ENCODE measurements at places on chromosomes 6 and 20.
A peak's percentile ranks its signal among the peaks of the same experiment; 100 is the strongest.

DNA sequence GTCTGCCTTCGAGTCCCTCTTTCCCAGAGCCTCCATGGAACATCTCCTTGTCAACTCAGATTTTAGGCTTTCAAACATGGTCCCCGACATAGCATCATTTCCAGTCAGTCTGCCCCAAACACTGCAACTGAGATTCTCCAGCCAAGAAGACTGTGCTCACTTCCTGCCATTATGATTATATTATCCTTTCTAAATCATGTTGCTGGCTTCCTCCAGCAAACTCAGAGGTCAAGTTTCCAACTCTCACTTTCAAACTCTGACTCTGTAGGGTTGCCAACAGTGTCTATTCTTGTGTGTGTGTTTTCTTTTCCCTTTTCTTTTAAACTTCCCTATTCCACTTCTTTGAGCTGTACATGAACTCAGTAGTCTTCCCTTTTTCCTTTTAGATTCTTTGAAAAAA lies 61.2 kb upstream of the TRAF3IP2 start:
- no peaks in the 10 kb centered on the region for H3K4me1 ChIP-seq
- no peak for DNase-seq
- H3K4me3 ChIP-seq, result no peak overlapping the region
- H3K27ac ChIP-seq, result no peak overlapping the region
- H3K27me3 ChIP-seq, result no peaks in the 10 kb centered on the region

DNA sequence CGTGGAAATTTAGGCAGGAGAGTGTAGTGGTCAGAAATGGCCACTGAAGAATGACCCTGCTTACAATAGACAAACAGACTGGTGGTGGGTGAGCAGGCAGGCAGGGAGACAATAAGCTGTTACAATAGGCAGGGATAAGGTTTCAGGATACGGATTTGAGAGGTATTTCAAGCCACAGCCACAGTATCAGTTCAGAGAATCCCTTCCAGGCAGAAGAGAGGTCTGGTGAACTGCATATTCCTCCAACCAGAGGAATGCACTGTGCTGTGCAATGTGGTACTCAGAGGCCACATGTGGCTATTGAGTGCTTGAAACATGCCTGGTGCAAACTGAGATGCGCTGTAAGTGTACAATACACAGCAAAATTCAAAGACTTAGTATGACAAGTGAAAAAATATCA lies 20.6 kb downstream of the RMND1 start:
- DNase-seq, result no peak
- H3K27me3 ChIP-seq, result no peaks in the 10 kb centered on the region
- H3K27ac ChIP-seq, result no peak overlapping the region
- peaks cover 43% of the 10 kb centered on the region for H3K36me3 ChIP-seq
- no peaks in the 10 kb centered on the region for H3K4me1 ChIP-seq
- H3K4me3 ChIP-seq, result no peak overlapping the region

DNA sequence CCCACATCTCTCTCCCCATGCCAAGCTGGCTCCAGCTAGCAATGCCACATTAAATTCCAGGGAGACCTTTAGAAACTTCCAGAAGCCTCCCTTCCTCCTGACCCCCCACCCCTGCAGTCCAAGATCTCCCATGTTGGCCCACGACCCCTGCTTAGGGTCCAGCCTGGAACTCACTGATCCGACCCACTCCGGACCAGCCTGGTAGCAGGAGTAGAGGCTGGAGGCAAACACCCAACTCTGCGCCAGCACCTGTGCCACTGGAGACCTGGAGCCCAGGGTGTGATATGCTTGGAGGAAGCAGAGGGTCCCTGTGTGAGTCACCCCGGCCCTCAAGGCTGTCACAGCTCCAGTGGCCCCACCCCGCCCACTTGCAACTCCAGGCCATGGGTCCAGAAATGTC lies 3.3 kb upstream of the ULBP1 start:
- peaks cover 19% of the 10 kb centered on the region for H3K4me1 ChIP-seq
- DNase-seq, result no peak
- H3K36me3 ChIP-seq, result no peaks in the 10 kb centered on the region
- H3K27me3 ChIP-seq, result peaks cover 52% of the 10 kb centered on the region
- H3K27ac ChIP-seq, result no peak overlapping the region

- no peak overlapping the region for H3K4me3 ChIP-seq
- H3K36me3 ChIP-seq, result no peaks in the 10 kb centered on the region
- no peak for DNase-seq
- H3K27me3 ChIP-seq, result no peaks in the 10 kb centered on the region
- no peak overlapping the region for H3K27ac ChIP-seq
Observed at GRCh38 chr6:6591778-6592465, 3.4 kb downstream of the LY86 start.

- no peaks in the 10 kb centered on the region for H3K4me1 ChIP-seq
- H3K27me3 ChIP-seq, result no peaks in the 10 kb centered on the region
- H3K4me3 ChIP-seq, result no peak overlapping the region
- H3K36me3 ChIP-seq, result no peaks in the 10 kb centered on the region
- DNase-seq, result no peak
Observed at GRCh38 chr6:13400772-13401171, 72.4 kb upstream of the TBC1D7 start.

DNA sequence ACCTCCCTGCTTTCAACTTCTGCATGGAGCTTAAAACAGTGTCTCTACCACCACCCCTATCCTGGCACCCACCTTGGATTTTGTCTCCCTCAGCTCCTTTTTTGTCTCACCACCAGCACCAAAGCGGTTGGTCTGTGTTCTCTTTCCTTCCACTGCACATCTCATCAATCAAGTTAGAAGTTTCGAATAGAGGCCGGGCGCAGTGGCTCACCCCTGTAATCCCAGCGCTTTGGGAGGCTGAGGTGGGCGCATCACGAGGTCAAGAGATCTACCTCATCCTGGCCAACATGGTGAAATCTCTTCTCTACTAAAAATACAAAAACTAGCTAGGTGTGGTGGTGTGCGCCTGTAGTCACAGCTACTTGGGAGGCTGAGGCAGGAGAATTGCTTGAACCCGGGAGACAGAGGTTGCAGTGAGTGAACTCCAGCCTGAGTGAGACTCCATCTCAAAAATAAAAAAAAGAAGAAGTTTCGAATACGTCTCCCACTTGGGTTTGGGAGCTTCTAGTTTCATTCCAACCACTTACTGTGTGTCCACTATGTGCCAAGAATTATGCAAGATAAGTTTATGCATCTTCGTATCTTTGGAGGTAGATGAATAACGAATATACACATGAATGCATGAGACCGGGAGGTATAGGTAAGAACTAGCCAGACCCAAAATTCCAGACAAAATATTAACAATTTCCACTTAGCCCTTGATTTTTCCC lies 5.9 kb downstream of the PCED1A start:
- H3K27ac ChIP-seq, result no peak overlapping the region
- no peak overlapping the region for H3K4me3 ChIP-seq
- peaks cover 3% of the 10 kb centered on the region for H3K4me1 ChIP-seq
- H3K27me3 ChIP-seq, result no peaks in the 10 kb centered on the region
- no peak for DNase-seq

GRCh38 chr6:85192596-85192995 lies 257.3 kb upstream of the NT5E start:
- H3K27ac ChIP-seq, result no peak overlapping the region
- no peaks in the 10 kb centered on the region for H3K4me1 ChIP-seq
- no peak overlapping the region for H3K4me3 ChIP-seq
- no peaks in the 10 kb centered on the region for H3K27me3 ChIP-seq

- DNase-seq, result no peak
- no peak overlapping the region for H3K4me3 ChIP-seq
- H3K27ac ChIP-seq, result no peak overlapping the region
- no peaks in the 10 kb centered on the region for H3K4me1 ChIP-seq
- no peaks in the 10 kb centered on the region for H3K36me3 ChIP-seq
- no peaks in the 10 kb centered on the region for H3K27me3 ChIP-seq
Observed at GRCh38 chr20:49759266-49759950, 45.7 kb upstream of the B4GALT5 start.

DNA sequence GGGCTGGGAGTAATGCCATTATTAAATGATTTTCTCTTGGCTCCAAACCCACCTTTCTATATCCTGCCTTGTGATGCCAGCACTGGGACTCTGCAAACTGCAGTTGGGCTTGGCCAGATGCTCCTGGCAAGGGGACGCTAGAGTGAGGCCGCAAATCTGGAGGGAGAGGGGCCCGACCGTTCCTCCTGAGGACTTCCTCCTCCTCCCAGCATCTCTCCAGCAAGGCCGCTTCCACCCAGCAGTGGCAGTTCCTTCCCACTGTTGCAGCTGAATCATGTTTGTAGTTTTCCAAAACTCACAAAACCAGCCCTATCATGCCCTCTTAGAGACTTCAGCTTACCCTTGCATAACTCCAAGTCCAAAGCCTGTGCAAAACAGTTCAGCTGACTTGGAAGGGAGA lies 244.4 kb downstream of the FOXA2 start:
- no peaks in the 10 kb centered on the region for H3K4me1 ChIP-seq
- H3K36me3 ChIP-seq, result no peaks in the 10 kb centered on the region
- no peak overlapping the region for H3K27ac ChIP-seq
- H3K27me3 ChIP-seq, result no peaks in the 10 kb centered on the region

GRCh38 chr6:148479497-148479896 lies 136.9 kb downstream of the SASH1 start:
- no peak for DNase-seq
- H3K27me3 ChIP-seq, result no peaks in the 10 kb centered on the region
- H3K27ac ChIP-seq, result no peak overlapping the region
- no peak overlapping the region for H3K4me3 ChIP-seq
- H3K36me3 ChIP-seq, result no peaks in the 10 kb centered on the region
- H3K4me1 ChIP-seq, result no peaks in the 10 kb centered on the region

DNA sequence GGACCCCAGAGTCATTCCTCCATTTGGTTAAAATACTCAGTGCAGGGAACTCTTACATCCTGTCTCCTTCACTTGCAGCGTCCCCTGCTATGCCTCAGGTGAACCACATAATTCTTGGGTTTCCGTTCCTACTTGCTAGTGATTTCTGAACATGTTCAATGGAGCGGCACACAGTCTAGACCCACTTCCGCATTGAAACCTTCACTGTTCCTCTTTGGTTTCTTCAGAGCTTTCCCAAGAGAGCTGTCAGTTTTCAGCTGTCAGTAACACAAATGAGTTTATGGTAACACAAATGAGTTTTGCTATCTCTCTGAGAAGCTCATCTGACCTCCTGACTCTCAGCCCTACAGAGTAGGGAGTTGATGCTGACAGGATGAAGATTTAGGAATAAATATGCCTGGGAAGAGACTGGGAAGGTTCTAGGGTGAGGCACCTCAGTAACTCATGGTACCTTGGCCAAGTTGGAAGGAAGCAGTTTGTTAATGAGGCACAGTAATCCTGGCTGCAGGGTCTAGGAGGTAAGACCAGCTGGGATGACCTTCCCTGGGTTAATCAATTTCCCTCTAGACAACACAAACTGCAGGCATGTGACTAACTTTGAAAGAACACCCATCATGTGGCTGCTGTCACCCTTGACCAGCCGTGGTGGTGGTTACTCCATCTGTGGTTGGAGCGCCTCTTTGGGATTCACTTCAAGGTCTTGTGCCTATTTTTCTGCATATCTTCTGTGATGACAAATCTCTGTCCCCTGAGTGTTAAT lies 5.4 kb downstream of the SYS1 start:
- H3K36me3 ChIP-seq, result peaks cover 26% of the 10 kb centered on the region
- peaks cover 37% of the 10 kb centered on the region for H3K4me1 ChIP-seq
- peak overlapping the region; percentile 7 for H3K4me3 ChIP-seq
- DNase-seq, result no peak

GRCh38 chr6:144951730-144952437 lies 666.7 kb downstream of the UTRN start:
- no peaks in the 10 kb centered on the region for H3K4me1 ChIP-seq
- H3K27me3 ChIP-seq, result no peaks in the 10 kb centered on the region
- H3K27ac ChIP-seq, result no peak overlapping the region
- no peaks in the 10 kb centered on the region for H3K36me3 ChIP-seq

- no peak overlapping the region for H3K27ac ChIP-seq
- DNase-seq, result no peak
- H3K4me3 ChIP-seq, result no peak overlapping the region
- H3K4me1 ChIP-seq, result no peaks in the 10 kb centered on the region
- no peaks in the 10 kb centered on the region for H3K27me3 ChIP-seq
Observed at GRCh38 chr20:51937779-51938178, 135.5 kb upstream of the SALL4 start.

- no peaks in the 10 kb centered on the region for H3K4me1 ChIP-seq
- no peak overlapping the region for H3K27ac ChIP-seq
- H3K4me3 ChIP-seq, result no peak overlapping the region
Observed at GRCh38 chr6:4259391-4259790, 124.0 kb upstream of the ECI2 start.

DNA sequence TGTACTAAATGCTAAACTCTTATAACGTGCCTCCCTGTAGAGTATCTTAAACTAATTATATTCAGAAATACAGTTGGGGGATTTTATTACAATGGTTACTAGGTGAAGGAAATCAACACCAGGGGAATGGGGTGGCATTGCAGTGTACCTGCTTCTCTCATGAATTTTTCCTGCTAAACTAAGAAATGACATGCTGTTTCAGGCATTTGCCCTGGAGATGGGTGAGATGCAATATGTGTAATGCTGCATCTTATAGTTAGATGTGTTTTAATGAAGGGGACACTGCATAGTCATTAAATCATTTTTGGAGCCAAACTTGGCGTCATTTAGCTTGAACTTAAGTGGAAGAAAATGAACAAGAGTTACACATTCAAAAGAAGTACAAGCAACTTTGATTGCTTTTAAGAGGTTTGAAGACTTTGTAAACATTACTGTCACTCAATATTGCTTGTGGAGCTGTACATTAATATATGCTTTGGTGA lies 4.3 kb downstream of the EYA4 start:
- DNase-seq, result no peak
- peaks cover 19% of the 10 kb centered on the region for H3K27me3 ChIP-seq
- no peaks in the 10 kb centered on the region for H3K4me1 ChIP-seq
- H3K36me3 ChIP-seq, result no peaks in the 10 kb centered on the region

GRCh38 chr6:85680388-85680787 lies 37.7 kb upstream of the SYNCRIP start:
- H3K27me3 ChIP-seq, result no peaks in the 10 kb centered on the region
- no peaks in the 10 kb centered on the region for H3K36me3 ChIP-seq
- no peak overlapping the region for H3K27ac ChIP-seq
- no peak overlapping the region for H3K4me3 ChIP-seq
- DNase-seq, result no peak
- peaks cover 8% of the 10 kb centered on the region for H3K4me1 ChIP-seq

DNA sequence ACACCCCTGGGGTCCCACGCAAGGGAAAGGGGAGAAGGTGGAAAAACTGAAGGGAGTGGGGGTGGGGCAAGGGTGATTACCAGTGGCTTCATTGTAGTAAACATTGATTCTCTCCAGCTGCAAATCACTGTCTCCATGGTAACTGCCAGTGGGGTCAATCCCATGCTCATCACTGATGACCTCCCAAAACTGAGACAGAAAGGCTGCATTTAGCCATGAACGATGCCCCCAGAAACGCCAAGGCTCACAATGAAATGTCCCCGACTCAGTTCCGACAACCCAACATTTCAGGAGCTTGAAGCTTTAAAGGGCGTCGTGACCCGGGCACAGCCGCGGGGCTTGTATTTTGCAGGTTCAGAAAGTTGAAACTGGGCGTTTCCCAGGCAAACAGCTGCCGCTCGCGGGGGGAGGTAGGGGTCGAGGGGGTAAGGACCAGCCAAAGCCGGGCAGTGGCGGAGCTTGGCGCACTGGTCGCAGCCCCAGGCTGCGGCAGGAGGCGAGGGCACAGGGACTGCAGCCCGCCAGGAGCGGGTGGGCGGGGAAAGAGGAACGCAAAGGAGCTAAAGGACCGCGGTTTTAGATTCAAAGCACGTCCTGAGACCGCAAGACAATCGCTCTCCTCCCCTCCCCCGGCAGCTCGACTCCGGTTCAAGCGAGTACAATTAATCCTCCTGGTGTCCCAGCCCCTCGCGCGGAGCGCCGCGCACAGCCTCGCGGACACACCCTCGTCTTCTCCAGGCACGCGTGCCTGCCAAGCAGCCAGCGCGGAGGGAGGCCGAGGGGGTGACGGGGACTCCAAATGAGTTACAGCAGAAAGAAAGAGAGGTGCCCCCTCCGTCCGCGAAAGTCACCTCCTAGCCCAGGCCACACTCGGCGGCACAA lies 731 bp downstream of the TUBB2B start:
- peaks cover 49% of the 10 kb centered on the region for H3K4me1 ChIP-seq
- H3K27me3 ChIP-seq, result peaks cover 51% of the 10 kb centered on the region
- no peaks in the 10 kb centered on the region for H3K36me3 ChIP-seq
- DNase-seq, result no peak
